ENCODE measurements at places on chromosomes 2 and 18. TPM values are rescaled to one million over a fixed set of nuclear protein-coding genes. Genes with fewer than 3 reads are reported as not detected.

DIPK1C gene
- not detected for total RNA-seq

CDK15 gene
- 4.5 TPM for total RNA-seq

DNAH6 gene
- 0.49 TPM for total RNA-seq

SERPINB11 gene
- not detected for total RNA-seq

All from fibroblast of the aortic adventitia (primary cell).